ENCODE measurements at places on chromosomes 5 and 9.
A peak's percentile ranks its signal among the peaks of the same experiment; 100 is the strongest.

GRCh38 chr9:74447451-74448193 lies 49.5 kb upstream of the RORB start:
- DNase-seq: no peak

GRCh38 chr9:90979138-90979551 lies 177.5 kb downstream of the SYK start:
- DNase-seq: no peak

DNA sequence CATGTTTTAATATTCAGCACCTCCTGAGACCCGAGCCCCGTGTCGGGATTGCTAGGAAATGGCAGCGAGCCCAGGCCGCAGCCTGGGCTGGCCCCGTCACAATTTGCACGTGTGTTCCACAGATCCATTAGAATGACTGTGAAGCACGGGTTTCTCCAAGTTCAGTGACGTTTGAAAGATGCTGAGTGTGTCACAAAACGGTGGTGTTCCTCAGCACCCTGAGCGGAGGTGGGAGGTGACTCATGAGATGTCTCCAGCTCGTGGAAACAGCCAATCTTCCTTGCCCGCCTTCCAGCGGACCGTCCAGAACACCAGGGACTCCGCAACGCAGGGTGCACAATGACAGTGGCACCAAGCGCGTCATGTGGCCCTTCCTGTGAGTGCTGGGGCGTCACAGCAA lies 412.8 kb downstream of the IRX2 start:
- DNase-seq: no peak

DNA sequence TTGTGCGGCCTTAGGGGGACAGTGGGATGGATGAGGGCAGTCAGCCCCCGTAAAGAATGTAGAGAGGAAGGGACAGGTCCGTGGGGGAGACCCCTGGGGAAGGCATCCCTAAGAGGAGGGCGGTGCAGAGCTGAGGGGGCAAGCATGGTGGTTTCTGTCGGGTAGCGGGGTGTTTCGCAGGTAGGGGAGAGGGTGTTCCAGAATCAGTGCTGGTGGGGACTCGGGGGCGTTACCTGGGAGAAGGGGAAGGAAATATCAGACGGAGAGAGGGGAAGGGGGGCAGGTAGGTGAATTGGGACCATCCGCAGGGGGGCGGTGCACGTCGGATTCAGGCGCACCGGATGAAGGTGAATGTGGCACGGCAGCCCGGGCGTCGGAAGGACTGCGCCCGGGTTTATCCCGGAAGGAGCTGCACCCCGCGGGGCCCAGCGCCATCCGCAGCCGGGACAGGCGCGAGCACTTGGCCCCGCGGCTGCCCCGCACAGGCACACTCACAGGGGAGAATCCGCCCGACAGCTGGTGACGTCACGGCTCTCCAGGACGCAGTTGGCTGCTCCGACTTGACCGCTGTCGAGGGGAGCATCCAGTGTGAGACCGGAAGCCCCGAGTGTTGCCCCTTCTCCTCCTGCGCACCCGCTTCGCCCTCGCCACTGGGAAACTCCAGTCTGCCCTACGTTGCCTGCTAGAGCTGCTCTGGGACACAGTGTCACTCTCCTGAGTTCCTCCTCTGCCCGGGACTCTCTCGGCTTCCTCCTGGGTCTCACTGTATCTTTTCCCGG lies 1.3 kb downstream of the CD72 start:
- DNase-seq: no peak

DNA sequence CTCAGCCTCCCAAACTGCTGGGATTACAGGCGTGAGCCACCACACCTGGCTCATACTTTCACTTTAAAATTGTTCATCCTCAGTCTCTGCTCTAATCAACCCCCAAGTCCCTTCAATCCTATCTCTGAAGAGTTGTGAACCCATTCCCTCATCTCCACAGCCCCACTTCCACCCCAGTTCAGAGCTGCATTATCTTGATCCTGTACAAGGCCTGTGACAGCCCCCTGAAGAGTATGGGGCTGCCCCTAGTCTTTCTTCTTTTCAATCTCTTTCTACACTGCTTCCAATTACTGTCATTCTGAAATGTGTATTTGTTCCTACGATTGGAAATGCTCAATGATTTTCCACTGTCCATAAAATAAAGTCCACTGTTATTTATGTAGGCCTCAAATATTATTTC lies 588.3 kb downstream of the RAB3C start:
- DNase-seq: no peak

GRCh38 chr5:164098531-164098930 lies 593.1 kb downstream of the MAT2B start:
- no peak for DNase-seq

- DNase-seq: peak; percentile 18
Measured at GRCh38 chr5:160649304-160649703, 202.7 kb downstream of the ATP10B start.

Measured in COLO829 (cell line).